ENCODE measurements at places on chromosomes 11 and 22.

- no peak for DNase-seq
Observed at GRCh38 chr11:74520316-74520715, 26.8 kb upstream of the LIPT2 start.

DNA sequence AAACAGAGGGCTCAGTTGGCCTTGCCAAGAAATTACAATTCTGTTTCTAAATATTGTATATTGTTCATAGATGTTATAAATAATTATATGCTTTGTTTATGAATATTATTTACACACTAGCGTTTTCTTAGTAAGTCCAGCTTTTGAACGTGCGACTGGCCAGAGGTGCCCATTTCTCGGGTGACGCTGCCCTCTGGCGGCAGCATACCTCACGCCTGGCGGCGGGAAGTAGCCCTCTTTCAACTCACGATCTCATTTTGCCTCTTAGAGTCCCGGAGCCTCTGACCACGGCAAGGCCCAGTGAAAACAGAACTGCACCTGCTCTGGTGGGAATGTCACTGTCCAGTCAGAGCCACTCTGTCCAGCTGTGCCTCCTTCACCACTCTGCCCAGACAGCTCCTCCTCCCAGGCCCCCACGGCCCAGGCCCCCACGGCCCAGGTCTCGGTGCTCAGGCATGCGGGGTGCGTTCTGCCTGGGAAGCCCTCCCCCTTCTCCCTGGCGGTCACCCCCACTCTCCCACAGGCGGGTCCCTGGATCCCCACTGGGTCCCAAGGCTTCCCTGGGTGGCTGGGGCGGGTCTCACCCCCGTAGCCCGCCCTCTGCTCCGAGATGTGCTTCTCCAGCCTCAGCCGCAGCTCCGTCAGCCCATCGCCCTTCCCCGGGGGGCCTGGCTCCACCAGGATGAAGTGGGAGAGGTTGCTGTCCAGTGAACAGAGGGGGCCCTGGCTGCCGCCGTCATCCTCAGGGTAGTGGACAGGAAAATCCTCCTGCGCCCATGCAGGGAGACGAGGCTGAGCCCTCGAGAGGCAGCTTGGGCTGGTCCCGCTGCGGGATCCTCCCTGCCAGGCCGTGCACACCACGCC, 19.3 kb downstream of the TSSC4 start:
- peak; percentile 84 for DNase-seq

DNA sequence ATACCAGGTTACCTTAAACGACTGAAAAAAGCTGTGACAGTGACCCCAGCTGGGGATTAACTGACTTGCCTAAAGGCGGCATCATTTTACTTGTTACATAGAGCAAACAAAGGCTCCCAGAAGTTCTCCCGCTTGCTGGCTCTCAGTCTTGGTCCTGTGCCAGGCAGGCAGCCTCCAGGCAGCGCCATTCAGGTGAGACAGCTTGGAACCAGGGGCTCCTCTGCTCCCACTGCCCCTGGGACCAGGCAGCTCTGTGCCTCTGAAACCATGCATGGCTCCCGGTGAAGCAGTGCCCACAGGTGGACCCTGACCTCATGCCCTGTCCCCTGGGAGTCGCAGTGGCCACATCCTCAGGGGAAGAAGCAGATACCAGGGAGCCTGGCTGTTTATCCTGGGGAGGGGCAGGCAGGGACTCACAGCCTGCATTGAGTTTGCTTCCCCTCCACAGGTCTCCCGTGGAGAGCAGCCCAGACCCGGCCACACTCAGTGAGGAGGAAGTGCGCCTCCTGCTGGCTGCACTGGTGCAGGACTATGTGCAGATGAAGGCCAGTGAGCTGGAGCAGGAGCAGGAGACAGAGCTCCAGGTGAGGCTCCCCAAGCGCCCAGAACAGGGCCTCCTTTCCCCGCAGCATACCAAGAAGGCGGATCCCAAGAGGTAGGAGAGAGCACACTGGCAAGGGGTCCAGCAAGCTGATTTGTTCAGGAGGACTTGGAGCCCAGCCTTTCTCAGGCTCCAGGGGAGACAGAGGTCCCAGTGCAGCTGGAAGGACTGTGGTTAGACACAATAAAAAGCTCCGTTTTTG, 15.6 kb upstream of the CYP2R1 start:
- peak; percentile 67 for DNase-seq

- DNase-seq, result no peak
Observed at GRCh38 chr11:10984250-10984649, 126.4 kb upstream of the ZBED5 start.

GRCh38 chr11:8806974-8807373, 104.0 kb upstream of the AKIP1 start:
- DNase-seq, result no peak

DNA sequence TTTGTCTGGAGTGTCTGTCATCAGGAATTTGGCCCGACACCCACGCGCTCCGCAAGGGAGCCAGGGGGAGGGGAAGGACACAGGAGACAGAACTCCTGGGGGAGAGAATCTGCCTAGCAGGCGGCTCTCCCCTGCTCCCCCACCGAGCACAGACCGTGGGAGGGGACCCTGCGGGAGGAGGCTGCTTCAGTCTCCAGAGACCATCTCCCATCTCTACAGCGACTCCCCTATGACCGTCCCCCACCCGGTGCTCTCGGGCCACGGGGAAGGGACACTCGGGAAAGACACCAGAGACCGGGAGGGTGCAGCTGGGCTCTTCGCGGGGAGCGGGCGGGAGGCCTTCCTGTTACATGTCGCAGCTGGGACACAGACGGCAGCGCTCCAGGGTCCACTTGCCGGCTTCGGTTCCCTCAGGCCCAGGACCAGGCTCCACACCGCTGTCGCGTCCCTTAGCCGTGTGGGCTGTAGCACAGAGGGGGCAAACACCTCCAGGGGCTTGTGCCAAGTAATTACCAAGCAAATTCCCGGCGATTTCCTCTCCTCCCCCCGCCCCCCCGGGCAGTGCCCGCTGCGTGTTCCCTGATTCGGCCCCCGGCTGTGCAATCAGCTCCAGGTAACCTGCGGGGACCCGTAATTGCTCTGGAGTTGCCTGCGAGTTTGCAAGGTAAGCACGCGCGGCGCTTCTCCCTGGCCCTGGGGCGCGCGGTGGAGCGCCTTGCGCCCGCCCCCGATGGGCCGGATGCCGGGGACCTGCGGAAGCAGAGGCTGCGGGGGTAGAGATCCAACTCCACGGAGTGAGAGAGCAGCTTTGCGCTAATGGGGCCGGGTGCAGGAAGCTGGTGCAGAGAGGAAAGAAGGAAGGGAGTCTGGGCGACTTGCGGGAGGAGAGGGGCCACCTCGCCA, 155.1 kb upstream of the CADM1 start:
- peak; percentile 69 for DNase-seq

- DNase-seq, result no peak
Observed at GRCh38 chr22:45284705-45285262, at the start of gene UPK3A. UPK3A (plus strand) TSS chr22:45284949; CDS start chr22:45285014, 65 bp downstream.

DNA sequence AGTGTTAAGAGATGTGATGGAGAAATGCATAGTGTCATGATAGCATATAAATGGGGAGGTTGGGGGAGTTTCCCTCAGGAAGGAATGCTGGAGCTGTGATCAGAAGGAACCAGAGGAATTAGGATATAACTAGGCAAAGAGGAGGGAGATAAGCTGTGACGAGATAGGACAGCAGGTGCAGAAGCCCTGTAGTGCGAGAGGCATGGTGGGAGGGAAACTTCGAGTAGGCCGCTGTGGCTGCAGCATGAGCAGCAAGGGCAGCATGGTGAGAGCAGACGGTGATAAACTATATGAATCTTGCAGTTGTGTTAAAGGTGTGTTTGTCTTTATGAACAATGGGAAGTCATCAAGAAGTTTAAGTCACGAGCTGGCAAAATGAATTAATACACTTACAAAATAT, 109.9 kb downstream of the EMSY start:
- no peak for DNase-seq

GRCh38 chr11:8317159-8317558, 53.5 kb upstream of the LMO1 start:
- no peak for DNase-seq

DNA sequence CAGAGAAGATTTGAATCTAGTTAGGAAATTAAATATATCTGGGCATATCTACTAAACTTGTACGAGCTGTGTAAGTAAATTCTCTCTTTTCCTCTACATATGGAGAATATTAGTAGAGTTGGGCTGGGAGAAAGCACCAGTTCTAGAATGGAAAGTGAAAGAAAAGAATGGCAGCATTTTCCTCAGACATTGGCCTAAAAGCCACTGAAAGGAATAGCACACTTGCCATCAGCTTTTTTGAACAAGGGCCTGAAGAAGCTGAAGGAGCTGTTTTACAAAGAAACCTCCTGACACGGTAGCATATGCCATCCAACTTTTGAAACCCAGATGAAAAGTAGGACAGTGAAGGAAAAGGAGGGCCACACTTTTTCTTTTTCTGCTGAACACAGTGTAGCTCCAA, 1563.7 kb upstream of the TENM4 start:
- no peak for DNase-seq

DNA sequence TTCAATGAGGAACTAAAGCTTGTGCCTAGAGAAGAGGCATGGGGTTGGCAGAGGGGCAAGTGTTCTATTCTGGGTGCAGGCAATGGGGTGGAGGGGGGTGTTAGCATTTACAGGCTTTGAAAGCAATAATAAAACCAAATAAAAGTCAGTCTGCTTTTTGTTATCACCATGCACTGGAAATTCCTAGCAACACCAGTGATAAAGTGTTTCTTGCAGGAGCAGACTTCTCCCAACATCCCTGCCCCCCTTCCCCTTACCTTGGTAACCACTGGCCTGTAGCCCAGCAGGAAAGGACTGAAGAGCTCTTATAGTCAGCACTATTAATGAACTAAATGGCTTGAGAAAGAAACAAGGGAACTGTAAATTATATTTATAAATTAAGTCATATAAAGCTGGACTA, 65.2 kb upstream of the SESN3 start:
- DNase-seq, result no peak

- DNase-seq, result no peak
Observed at GRCh38 chr22:28798810-28799605, 1.4 kb downstream of the XBP1 start.

DNA sequence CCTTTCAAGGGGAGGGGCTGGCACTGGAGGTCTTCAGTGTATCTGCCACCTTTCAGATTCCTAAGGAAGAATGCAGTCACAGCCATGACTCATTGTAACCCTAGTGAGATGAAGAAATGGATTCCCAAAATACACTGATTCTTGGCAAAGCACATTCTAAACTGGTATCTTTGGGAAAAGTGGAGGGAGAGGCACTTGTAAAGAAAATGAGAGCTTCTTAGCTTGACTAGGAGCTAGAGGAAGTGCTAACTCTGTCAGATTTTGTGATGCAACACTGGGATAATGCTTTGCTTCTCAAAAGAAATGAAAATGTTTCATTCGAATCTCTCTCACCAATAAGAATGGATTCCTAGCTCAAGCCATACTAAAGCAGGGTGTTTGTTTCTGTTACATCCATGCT, 14.3 kb downstream of the NRIP3 start:
- DNase-seq, result no peak

DNA sequence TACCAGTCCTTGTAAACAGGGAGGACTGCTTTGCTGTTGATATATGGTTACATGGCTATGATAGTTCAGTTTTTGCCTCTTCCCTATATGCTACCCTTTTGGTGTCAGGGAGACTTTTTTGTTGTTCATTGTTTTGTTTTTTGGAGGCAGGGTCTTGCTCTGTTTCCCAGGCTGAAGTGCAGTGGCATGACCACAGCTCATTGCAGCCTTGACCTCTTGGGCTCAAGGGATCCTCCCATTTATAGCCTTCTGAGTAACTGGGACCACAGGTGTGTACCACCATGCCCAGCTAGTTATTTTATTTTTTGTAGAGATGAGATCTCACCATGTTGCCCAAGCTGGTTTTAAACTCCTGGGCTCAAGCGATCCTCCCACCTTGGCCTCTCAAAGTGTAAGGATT, 38.6 kb upstream of the SPTBN2 start:
- DNase-seq, result no peak

DNA sequence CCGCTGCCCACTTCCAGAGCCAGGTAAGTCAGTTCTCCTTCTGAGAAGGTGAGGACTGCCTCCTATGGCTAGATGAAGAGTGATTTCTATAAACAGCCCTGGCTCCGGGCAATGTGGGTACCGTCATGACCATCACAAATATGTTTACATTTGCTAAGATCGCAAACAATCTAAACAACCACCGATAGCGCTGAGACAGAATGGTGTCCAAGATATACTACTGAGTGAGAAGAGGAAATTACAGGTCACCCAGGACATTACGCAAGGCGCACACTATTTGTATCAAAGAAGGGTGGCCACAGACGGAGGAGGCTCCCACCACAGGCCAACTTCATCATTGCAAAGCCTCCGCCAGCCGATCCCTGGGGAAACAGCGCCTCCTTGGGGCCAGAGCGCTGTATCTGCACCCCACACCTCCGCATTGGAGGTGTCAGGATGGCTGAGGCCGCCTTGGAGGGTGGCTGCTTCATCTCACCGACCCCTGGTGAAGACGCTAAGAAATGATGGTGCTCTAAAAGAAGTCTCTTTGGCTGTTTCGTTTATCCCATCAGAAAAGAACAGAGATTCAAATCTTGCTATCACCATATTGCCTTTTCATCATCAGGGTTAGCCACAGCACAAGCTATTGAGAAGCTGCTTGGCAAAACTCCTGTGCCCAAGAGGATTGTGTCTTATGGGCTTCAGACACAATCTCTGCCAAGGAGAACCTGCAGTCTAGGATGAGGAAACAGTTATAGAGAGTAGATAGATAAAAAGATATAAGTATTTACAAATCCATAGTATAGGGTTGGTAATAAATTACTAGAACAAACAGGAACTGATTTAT, 12.3 kb upstream of the ASRGL1 start:
- DNase-seq, result no peak

DNA sequence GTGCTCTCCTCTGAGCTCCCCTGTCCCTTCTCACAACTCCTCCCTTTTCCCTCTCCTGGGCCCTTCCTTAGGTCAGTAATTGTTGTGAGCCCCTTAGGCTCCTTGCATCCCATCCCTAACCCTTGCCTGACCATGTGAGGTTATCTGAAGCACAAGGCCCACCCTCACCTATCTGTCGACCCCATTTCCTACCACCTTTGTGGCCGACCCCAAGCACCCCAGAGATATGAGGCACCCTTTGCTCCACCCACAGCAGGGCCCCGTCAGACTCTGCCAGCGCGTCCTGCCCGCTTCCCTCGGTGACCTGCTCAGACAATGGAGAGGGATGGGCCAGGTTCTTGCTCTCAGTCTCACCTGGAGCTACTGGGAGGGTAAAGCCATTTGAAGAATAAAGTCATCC, 1.3 kb downstream of the GNG3 start:
- no peak for DNase-seq

- DNase-seq, result no peak
Observed at GRCh38 chr22:21902296-21903087, 35.0 kb upstream of the MAPK1 start.

GRCh38 chr11:59097113-59097708, 9.8 kb upstream of the FAM111B start:
- DNase-seq, result no peak

DNA sequence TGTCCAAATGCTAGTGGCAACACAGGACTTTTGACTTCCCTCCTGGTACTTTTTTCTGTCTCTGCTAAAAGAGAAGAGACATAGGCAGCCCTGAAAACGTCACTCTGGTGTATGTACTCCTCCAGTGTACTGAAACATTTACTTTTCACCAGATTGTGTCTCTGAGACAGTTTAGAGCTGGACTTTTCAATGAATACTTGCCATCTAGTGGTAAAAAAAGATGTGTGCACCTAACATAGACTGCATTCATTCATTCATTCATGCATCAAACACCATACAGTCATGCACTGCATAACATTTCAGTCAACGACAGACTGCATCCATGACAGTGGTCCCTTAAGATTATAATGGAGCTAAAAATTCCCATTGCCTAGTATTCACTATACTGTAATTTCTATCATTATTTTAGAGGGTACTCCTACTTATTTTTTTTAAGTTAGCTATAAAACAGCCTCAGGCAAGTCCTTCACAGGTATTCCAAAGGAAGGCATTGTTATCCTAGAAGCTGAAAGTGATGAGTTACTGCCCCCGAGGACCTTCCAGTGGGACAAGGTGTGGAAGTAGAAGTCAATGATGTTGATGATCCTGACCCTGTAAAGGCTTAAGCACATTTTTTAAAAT, 186.2 kb downstream of the SPON1 start:
- DNase-seq, result no peak

Data from left forelimb (tissue), 1 donor.